HepG2 (cell line): ENCODE measurements at places on chromosomes 3 and 15.

GRCh38 chr3:25235031-25235430 is 193.0 kb upstream of the RARB start:
- no peak for DNase-seq

- no peak for DNase-seq
These were observed 17.2 kb downstream of the CPA3 start for GRCh38 chr3:148882288-148882687.

DNA sequence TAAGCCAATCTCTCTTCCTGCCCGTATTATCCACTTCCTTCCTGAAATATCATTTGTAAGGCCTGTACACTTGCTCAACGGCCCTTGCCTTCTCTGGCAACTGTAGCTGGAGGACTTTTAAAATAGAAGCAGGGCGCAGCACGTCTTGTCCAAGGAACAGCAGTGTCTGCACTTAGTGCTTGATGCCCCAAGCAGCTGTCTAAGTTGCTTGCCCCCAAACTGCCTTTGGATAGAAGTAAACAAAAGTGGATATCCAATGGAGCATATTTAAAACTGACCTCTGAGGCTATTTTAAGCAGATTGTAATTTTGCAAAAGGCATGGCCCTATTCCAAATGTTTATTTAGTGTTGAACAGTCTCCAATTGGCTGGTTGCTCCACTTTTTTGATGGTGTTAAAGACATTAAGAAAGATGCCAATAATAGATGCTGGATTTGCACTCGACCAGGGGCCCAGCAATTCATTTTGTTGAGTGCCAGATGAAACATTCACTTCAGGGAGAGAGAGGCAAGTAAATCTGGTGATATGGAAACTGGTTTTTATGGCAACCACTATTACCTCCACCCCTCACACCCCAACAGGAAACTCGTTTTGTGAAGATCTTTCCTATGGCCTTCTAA is 526.8 kb upstream of the TBL1XR1 start:
- no peak for DNase-seq

DNA sequence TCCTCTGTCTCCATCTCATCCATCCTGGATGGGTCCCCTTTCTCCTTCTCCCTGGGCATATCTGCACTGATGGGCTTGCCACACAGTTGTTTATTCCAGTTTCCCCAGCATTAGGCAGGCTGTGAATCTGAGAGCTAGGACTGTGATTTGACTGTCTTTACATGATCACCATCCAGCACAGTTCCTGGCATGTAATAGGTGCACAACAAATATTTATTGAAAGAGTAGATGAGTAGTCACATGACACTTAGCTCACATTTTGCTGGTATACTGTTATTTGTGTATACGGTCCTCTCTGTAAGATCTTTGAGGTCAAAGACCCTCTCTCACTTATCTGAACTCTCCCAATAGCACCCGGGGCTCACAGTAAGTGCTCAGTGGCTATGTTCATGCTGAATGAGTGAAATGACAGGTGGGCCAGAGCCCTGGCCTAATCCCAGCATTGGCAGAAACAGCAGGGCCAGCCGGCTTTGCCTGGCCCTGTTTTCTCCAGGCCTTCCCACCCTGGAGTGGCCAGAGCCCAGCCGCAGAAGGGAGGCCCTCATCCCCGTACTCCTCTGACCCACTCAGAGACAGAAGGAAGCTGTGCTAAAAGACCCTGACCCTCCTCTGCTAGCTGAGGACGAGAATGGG is 16.2 kb upstream of the BAHD1 start:
- DNase-seq: no peak

DNA sequence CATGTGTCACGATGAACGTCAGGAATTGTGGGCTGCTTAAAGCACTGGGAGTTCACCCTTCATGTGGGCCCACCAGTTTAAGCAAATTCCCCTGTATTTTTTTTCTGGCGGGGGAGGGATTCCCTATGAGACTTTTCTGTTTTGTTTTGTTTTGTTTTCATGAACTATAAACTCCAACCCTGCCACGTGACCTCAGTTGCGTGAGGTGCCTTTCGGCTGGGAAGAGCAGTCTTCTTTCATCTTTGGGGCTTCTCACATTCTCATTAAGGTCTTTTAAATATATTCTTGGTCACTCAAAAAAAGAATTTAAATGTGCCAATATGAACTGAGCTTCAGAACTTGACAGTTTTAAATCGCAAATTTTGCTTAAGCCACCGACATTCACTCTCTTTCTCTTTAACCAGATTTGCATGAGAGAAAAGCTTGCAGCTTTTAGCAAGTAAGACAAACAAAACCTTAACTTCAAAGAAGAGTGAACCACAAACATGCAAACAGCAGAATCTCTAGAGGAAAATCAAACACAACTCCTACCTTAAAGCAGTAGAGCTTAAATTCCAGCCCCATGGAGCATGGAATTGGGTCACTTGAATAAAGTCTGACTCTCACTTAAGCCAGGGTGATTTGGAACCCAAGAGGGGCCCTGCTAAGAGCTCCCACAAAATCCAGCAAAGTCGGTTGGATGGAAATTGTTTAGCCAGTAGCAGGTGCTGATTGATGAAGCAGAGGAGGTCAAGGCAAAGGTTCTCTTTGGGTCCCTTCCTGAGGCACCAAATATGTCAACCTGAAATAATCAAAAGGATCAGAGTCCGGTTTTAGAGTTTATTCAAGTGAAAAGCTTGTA is 699.8 kb upstream of the GBE1 start:
- DNase-seq: peak; percentile 78

- DNase-seq: no peak
These were observed 120.6 kb downstream of the TNIK start for GRCh38 chr3:171339598-171339997.
